Activated CD8-positive, alpha-beta memory T cell treated with anti-CD3 and anti-CD28 coated beads for 1 hour (primary cell): ENCODE measurements at places on chromosomes 6 and 20.

GRCh38 chr6:23097566-23097965 is 528.2 kb downstream of the HDGFL1 start:
- DNase-seq: no peak

DNA sequence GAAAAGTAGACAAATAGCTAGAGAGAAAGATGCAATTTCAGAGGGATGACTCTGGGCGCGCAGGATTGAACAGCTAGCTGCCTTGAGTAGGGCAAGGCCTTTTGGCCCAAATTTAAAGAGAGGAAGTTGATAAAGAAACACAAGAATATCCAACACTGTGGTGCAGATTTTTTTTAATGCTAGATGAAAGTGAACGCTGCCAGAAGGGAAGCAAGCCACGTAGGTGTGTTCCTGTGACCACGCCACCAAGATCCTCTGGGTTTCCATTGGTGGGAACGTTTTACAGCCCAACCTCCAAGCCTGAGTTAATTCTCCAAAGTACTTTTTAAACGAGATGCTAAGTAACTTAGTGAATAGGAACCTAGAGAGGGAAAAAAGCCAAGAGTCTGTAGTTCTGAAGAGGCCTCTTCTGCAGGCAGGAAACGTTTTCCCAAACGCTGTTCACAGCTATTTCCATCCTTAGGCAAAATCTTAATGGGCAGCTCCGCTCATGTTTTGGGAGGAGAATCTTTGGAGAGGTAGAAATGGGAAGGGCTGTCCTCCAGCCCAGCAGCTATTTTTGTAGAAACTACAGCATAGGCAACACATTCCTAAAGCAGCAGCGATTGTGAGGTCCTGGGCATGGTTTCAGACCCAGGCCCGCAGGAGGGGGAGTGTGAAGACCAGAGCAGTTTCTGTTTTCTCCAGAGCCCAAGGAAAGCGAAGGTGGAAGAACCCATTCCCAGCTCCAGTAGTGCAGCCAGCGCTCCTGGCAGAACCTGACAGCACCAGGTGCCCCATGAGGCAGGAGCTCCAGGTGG is 8.2 kb downstream of the LY86 start:
- no peak for DNase-seq

DNA sequence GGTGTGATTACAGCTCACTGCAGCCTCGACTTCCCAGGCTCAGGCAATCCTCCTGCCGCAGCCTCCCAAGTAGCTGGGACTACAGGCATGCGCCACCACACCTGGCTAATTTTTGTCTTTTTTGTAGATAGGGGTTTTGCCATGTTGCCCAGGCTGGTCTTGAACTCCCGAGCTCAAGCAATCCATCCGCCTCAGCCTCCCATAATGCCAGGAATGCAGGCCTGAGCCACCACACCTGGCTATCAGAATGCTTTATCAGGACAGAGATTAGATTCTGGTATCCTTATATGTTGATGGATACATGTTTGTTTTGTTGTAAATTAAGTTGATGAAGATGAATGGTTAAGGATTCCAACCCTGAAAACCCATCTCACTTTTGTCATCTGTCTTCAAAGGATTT is 24.2 kb downstream of the LHFPL5 start:
- DNase-seq: no peak

DNA sequence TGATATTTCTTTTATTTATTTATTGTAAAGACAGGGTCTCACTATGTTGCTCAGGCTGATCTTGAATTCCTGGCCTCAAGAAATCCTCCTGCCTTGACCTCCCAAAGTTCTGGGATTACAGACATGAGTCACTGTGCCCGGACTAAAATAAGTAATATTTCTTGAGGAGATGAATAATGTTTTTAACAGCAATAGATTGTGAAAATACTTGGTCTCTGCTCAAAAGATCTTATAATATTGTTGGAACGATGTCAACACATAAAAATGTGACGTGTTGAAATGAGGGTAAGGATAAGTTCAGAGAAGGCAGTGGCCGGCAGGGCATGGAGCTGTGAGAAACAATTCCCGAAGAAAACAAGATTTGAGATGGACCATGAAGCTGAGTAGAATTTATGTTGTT is 178.7 kb downstream of the GJA1 start:
- DNase-seq: no peak

- DNase-seq: no peak
These were observed 114.7 kb downstream of the PRIM2 start for GRCh38 chr6:57432157-57432556.

DNA sequence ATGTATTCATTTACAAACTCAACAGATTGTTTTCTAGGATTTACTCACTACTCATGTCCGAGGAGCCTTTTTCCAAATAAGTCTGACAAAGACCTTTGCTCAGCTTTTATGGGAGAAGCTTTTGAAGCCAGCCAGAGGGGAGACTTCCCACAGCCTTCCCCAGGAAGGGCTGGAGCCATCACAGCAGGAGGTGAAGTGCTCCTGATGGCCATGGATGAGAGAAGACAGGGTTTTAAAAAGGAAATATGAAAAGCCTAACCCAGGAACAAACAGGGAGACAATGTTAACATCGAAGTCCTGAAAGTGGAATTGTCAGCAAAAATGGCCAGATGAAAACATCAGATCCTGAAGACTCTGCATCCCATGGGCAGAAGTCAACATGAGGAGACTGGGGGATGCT is 11.6 kb upstream of the TAGAP start:
- no peak for DNase-seq

- DNase-seq: no peak
These were observed 66.1 kb upstream of the EMILIN3 start for GRCh38 chr20:41432746-41433145.

DNA sequence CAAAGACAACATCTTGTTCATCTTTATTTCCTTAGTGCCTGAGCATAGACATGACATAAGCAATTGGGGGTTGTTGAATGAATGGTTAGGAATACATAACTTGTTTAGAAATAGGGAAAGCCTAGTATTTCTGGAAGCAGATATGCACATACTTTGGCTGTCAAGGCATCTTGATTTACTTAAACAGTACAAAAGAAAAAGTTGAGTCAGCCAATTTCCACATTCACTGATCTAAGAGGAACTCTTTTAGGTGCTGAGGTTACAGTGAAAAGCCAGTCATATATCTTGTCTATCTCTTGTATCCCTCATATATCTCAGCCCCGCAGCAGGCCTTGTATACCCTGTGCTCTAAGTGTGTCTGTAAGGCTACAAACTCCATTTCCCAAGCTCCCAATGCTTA is 11.6 kb downstream of the ZKSCAN4 start:
- DNase-seq: no peak

DNA sequence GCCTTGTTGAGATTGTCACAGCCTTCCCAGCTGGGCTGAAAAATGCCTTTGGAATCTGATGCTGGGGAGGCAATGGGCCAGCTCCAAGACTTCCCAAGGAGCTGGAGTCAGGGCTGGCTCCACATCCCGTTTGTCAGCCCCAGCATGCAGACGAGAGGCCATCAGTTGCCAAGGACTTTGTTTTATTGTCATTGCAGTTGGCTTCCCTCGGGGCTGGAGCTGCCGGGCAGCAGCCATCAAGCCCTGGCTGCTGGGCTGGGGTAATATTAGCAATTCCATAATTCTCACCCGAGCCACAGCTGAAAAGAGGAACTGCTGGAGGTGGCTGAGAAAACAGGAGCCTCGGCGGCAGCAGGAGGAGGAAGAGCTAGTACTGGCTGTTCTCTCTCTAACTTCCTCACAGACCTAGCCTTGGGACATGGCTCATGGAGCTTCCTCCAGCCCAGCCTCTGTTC is 182.5 kb downstream of the CDC5L start:
- no peak for DNase-seq
